ENCODE measurements at places on chromosomes 1 and 21.

GRCh38 chr1:167109125-167109524 lies 15.2 kb downstream of the STYXL2 start:
- DNase-seq, result no peak

DNA sequence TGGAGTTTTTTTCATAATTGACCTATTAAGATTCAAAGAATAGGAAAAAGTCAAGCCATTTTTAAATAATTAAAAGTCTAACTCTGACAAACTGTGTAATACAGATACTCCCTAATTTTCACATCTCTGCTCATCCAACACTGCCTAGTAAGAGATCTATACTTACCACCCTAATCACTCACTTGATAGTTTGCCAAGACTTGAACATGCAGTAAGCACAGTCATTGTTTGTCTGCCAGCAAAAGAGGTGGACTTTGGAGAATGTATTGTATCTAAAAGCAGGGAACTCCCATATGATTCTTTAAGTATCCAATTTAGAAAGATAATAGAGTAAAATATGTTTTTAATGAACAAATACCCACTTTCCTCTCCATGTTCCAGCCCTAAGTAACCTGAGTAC lies 15.5 kb downstream of the TMEM59 start:
- peak; percentile 15 for DNase-seq

- DNase-seq, result no peak
Measured at GRCh38 chr1:1157033-1157365, 16.7 kb upstream of the TTLL10 start.

GRCh38 chr1:58157256-58157655 lies 389.3 kb downstream of the OMA1 start:
- no peak for DNase-seq

- no peak for DNase-seq
Measured at GRCh38 chr1:230798491-230798890, 51.3 kb downstream of the CAPN9 start.

GRCh38 chr1:239944666-239945065 lies 147.0 kb upstream of the FMN2 start:
- DNase-seq, result no peak

DNA sequence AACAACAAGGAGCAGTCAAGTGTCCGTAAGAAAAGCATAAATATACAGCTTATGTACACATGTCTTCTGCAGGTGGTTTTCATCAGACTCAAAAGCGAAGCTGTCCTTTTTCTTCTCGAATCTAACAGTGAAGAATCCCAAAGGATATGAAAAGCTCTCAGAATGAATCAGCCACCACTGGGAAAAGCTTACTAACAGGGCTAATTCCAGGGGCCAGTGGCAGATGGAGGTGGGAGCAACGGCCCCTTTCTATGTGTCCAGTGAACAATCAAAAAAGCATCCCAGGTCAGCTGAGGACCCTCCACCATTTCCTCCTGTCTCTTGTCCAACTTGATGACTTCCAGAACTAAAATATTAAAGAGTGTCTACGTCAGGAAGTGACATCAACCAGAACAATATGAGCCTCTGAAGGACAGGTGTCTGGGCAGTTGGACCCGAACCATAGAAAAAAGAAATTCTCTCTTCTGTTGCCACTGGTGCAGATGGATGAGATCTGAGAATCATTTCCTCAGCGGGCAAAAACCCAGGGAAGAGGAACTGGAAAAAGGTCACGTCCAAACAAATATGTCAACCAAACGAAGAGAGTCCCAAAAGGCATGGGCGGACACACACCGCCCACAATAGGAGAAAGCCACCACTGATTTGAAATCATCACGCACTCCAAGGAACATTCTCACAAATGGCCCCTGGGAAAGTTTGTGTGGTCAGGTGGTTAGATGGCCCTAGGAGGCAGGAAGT lies 70.4 kb upstream of the TIAM1 start:
- DNase-seq, result no peak
